ENCODE measurements at places on chromosomes 3 and 15.

GRCh38 chr3:94423578-94423977 is 360.7 kb downstream of the NSUN3 start:
- no peak for DNase-seq

DNA sequence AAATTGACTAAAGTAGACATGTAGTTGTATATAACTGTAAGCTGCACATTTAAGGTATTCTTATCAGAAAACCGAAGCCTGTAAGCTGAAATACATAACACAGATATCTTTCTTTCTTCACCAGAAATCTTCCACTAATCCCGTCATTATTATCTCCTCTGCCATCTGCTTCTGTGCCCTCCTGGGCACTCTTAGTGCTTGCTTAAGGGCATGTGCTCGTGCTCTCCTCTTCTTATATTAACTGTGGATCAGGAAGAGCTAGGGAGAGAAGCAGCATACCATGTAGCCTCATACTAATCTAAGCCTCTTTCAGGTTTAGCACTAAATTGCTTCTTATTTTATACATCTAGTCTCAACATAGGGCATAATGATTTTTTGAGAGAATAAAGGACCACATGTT is 60.8 kb downstream of the RIOX2 start:
- no peak for DNase-seq

DNA sequence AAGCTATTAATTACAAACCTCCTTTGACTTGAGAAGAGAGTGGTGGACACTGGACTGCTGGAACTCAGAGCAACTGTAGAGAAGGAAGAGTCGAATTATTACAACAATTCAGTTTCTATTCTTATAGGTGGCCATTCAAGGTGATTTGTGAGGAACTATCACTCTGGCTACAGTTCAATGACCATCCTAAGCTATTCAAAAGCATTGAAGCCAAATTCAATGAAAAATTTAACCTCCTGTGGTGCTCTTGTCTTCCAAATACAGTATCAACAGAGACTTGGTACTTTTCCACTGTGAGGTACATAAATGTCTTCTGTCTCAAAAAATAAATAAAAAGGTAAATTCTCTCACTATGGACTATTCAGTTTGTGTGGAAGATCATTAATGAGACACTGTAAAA is 513.3 kb upstream of the SEMA6D start:
- DNase-seq: no peak

- DNase-seq: peak; percentile 41
Observed at GRCh38 chr3:51942603-51943450, 664 bp downstream of the PARP3 start.

- no peak for DNase-seq
Observed at GRCh38 chr3:119405315-119405714, 58.1 kb downstream of the TMEM39A start.

DNA sequence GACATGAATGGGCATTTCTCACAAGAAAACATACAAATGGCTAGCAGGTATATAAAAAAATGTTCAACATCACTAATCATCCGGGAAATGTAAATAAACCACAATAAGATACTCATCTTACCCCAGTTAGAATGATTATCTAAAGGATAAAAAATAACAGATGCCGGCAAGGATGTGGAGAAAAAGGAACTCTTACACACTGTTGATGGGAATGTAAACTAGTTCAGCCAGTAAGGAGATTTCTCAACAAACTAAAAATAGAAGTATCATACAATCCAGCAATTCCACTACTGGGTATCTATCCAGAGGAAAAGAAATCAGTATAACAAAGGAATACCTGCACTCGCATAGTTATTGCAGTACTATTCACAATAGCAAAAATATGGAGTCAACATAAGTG is 124.2 kb downstream of the SATB1 start:
- DNase-seq: no peak

GRCh38 chr3:13279532-13279910 is 140.6 kb downstream of the NUP210 start:
- no peak for DNase-seq

Data from HT-29 (cell line).